ENCODE measurements at places on chromosomes 5 and 9. TPM values are rescaled to one million over a fixed set of nuclear protein-coding genes. Genes with fewer than 3 reads are reported as not detected.
A peak's percentile ranks its signal among the peaks of the same experiment; 100 is the strongest.

Gene SH3GL2
- total RNA-seq, result 0.67 TPM

DNA sequence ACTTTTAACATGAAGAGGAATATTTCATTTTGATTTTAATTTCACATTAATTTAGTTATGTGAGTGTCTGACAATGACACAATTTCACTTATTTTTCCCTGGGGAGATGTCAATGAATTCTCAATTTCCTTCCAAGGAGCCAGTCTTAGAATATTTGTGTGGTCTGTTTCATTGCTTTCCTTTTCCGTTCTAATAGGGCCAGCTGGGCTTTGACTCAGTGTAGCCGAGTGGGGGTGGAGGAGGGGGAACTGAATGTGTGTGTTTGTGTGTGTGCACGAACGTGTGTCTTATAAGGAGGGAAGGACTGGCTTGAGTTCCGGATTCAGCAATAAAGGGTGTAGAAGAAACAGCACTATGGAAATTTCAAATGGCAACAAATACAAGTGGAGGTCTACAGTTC lies 100.0 kb downstream of the BASP1 start:
- DNase-seq, result no peak

DNA sequence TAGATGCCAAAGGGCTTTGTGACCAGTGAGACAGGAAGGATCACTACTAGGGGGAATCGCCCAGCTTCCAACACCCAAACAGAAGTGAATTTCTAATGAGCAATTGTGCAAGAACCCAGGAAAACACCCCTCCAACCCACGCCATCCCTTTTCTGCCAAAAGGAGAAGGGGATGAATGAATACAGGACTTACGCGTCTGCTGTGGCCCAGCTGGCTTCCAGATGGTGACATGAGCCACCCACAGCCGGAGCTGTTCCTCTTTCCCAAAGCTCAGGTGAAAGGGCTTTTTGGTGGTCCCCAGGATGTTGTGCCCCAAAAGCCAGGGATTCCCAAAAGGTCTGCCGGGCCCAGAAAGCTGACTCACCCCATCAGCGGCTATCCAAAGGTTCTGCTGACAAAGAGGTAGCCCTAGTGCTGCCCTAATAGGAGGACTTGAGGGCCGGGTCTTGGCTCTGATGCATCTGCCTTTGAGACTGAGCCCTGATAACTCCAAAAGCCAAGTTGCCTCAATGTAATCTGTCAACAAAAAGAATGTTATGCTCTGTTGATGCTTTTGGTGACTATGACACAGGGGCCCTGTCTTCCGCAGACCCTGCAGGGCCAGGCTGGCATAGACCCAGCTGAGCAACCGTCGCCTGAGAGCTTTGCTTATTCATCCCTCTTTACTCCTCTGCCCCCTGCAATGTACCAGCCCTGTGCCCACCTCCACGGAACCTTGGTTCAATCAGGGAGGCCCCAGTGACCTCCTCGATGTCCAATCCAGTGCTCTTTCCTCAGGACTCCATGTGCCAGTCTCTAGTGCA lies 14.5 kb downstream of the GSN start:
- no peak for DNase-seq

- peak; percentile 37 for DNase-seq
Observed at GRCh38 chr9:124820698-124821623, 32.3 kb upstream of the WDR38 start.

GRCh38 chr5:63043792-63044191 lies 465.2 kb downstream of the LRRC70 start:
- no peak for DNase-seq

Gene SLC12A2
- 5.4 TPM for total RNA-seq

DNA sequence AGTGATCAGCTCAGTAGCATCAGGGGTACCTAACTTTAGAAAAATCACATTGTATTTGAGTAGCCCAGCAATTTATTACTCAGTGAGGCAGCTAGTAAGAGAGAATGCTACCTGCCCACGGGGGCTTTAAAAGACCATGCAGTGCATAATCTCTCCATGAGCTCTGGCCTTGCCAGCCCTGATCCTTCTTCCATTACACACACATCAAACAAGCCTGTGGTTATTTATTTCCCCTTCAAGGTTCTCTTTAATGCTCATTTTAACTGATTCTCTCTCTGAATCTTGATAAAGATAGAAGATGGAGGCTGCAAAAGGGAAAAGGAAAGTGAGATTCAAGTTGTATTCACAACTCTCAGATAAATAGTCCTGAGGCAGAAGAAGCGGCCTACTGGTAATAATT lies 22.3 kb downstream of the ANKRD31 start:
- no peak for DNase-seq

GRCh38 chr9:109901201-109901600 lies 121.2 kb downstream of the PALM2AKAP2 start:
- no peak for DNase-seq

GRCh38 chr5:53350368-53350767 lies 130.1 kb upstream of the FST start:
- DNase-seq, result no peak

GRCh38 chr9:121658166-121658565 lies 6.7 kb downstream of the DAB2IP start:
- DNase-seq, result no peak

DNA sequence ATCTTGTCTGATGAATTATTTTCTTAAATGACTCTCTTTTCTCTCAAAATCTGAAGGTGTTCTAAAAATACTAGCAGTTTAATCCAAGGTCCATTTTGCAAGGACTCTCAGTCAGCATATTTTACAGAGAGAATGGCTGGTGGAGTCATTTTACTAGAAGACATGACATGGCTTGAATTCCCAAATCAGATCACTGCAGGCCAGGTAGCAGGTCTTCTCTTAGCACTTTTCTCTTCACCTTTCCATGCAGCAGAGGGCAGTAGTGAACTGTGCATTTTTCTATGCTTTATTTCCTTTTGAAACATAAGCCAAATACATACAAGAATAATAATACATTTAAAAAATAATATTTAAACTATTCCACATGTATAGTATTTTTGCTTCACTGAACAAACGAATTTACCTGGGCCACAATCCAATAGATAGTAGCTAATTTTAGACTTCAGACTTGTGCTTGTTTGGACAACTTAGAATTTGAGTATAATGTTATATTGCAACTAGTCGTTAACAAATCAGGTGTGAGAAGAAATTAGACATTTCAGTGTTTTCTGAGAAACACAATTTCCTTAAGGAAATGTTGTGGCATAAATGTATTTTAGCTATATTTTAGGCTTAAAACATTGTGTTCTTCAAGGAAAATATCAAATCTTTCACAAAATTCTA lies 289.4 kb upstream of the DAB2 start:
- DNase-seq, result peak; percentile 33

Gene ADAMTS2
- 1.7 TPM for total RNA-seq

Data from H7 (cell line).